ENCODE measurements at places on chromosomes 11 and 22.

GRCh38 chr11:66912361-66912760 is 45.8 kb downstream of the PC start:
- DNase-seq = no peak

GRCh38 chr22:41779929-41780505 is 20.5 kb upstream of the CCDC134 start:
- no peak for DNase-seq

DNA sequence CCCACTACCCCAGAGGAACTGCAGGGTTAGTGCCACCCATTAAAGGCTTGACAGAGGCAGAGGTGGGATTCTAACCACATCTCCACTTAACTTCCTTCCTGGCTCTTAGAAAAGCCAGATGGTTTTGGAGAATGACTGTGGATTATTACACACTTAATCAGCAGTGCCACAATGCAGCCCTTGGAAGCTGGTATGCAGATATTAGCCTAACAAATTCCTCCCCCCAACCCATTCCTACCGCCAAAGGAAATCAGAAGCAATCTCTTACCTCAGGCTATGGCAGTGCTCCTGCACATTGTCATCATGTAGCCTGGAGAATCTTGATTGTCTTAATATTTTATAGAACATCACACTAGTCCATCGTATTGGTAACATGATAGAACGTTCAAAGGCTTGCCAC is 23.2 kb upstream of the NRGN start:
- no peak for DNase-seq

DNA sequence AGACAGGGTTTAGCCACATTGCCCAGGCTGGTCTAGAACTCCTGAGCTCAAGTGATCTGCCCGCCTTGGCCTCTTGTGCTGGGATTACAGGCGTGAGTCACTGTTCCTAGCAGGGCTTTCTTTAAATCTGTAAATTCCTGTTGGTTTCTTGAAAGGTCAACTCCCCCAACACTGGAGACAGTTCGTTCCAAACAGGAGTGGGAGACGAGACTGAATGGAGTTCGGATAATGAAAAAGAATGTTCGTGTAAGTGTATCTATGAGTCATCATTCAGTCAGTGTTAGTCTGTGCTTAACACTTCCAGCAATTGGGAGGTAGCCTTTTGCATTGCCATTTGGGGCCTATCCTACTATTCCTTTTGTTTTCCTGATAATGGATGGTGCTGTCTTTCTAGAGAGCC is 10.0 kb upstream of the BACE1-AS start:
- DNase-seq = no peak

DNA sequence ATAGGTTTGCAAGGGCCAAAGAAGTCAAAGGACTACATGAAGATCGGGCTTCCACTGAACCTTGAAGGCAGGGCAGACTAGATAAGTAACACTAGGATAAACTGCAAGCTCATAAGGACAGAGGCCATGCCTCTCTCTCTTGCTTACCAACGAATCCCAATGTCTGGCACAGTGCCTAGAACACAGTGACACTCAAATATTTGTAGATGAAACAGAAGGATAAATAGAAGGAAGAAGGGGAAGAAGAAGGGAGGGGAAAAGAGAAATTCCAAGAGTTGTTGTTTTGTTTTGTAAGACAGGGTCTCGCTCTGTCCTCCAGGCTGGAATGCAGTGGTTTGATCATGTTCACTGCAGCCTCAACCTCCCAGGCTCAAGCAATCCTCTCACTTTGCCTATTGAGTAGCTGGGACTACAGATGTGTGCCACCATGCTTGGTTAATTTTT is 26.9 kb downstream of the SIK3 start:
- DNase-seq = no peak

- DNase-seq = no peak
These were observed 23.5 kb upstream of the SPTY2D1 start for GRCh38 chr11:18657673-18658072.

DNA sequence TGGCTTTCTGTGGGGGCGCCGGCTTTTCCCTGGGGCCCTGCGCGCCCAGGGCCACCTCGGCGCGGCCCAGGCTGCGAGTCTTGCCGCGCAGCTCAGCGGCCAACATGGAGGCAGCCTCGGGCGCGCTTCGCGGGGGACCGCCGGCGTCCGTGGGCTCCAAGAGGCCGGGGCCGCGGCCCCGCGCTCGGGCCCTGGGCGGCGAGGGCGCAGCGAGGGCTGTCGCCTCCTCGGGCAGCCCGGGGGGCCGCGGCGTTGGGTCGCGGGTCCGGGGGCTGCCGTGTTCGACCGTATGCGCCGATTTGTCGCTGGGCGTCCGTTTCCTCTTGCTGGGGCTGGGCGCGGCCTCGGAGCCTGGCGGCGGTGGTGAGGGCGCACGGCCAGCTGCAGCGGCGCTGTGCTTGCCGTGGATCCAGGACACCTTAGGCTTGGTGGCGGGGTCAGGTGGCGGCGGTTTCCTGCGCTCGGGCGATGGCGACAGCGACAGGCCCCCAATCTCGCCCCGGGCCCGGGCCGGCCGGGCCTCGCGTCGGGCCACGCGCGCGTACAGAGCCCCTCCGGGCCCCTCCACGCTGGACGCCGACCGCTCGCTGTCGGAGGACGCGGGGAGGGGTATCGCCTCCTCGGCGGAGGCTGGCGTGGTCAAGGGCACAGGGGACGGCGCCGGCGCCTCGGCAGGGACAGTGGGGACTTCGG is 11.9 kb downstream of the SCARF2 start:
- no peak for DNase-seq

DNA sequence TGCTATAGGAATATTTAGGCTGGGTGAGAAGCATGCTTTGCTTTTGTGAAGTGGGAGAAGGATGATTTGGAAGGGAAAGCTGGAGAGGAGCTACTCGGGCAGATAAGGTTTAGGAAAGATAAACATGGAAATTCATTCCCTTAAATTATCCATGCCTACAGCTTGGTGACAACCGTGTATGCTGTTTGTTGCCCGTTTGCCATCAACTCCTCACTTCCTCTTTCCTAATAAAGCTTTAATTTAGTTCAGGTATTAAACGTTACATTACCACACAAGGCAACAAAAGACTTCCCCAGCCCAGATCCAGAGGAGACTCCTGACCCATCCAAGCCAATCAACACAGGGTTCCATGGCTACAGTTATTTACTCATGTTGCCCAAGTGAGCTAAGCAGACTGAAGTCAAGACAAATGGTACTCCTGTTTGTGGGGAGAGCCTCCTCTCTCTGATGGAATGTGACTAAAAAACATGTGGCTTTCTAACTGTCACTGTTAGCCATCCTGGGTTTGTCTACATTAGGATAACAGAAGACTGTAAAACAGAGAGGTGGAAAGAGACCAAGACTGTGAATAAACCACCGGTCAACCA is 101.7 kb upstream of the GRAMD1B start:
- DNase-seq = no peak

- no peak for DNase-seq
These were observed 425.5 kb downstream of the BRD1 start for GRCh38 chr22:49402169-49402568.

- no peak for DNase-seq
These were observed 34.4 kb upstream of the SORL1-AS1 start for GRCh38 chr11:121487191-121487590.

DNA sequence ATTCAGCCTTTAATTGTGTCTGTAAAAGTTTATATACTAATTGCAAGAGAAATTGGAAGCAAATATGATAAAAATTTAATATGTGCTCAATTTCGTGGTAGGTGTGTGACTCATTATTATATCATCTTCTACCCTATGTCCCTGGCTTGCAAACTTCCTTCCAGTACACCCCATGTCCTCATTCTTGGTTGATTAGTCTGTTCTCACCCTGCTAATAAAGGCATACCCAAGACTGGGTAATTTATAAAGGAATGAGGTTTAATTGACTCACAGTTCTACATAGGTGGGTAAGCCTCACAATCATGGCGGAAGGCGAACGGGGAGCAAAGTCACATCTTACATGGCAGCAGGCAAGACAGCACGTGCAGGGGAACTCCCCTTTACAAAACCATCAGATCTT is 11.9 kb downstream of the MRGPRX3 start:
- DNase-seq = no peak

GRCh38 chr11:62882788-62883501 is 2.2 kb downstream of the SLC3A2 start:
- no peak for DNase-seq

DNA sequence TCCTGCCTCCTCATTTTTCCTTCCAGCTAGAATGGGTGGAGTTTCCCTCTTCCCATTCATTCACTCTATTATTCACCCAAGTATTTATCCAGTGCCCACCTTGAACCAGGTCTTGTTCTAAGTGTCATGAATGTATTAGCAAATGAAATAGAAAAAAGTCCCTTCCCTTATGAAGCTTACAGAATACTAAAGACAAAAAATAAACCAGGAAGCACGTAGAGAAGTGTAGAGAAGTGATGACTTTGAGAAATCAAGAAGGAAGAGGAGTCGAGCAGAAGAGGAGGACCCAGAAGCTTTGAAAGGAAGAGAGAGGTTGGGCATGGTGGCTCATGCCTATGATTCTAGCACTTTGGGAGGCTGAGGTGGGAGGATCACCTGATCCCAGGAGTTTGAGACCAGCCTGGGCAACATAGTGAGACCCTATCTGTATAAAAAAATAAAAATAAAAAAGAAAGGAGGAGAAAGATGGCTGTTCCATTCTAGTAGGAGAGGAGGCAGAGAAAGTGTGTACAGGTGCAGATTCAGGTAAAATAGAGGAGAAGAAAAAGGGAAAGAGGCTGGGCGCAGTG is 17.1 kb upstream of the SYVN1 start:
- no peak for DNase-seq

DNA sequence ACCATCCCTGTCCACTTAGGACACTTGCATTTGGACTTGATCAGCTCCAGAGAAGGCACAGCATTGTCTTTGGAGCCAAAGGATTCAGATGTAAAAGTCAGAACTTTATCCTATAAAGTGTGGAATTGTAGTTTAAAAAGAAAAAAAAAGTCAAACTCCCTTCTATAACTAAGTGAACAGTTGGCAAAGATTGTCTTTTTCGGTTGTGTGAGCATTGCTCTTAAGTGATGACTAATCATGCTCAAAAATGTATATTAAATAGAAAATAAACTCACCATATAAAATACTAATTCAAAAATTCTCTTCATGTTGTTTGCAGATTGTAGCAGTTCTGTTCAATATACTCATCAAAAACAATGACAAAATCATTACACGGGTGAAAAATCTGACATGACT is 93.8 kb downstream of the ETS1 start:
- no peak for DNase-seq

- DNase-seq = no peak
These were observed 18.1 kb downstream of the MADD start for GRCh38 chr11:47288066-47288465.

DNA sequence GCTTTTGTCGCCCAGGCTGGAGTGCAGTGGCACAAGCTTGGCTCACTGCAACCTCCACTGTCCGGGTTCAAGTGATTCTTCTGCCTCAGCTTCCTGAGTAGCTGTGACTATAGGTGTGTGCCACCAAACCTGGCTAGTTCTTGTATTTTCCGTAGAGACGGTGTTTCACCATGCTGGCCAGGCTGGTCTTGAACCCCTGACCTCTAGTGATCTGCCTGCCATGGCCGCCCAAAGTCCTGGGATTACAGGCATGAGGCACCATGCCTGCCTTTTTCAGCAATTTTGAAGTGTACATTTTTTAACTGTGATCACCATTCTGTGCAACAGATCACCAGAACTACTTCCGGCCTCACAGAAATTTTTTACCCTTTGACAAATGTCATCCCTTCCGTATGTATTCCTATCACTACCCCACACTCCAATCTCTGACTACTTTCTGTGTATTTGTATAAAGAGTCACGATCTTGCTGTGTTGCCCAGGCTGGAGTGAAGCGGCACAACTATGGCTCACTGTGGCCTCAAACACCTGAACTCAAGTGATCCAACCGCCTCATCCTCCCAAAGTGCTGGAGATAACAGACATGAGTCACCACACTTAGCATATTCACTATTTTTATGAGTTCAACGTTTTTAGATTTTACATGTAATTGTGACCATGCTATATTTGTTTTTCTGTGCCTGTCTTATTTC is 44.0 kb downstream of the XKR3 start:
- no peak for DNase-seq

DNA sequence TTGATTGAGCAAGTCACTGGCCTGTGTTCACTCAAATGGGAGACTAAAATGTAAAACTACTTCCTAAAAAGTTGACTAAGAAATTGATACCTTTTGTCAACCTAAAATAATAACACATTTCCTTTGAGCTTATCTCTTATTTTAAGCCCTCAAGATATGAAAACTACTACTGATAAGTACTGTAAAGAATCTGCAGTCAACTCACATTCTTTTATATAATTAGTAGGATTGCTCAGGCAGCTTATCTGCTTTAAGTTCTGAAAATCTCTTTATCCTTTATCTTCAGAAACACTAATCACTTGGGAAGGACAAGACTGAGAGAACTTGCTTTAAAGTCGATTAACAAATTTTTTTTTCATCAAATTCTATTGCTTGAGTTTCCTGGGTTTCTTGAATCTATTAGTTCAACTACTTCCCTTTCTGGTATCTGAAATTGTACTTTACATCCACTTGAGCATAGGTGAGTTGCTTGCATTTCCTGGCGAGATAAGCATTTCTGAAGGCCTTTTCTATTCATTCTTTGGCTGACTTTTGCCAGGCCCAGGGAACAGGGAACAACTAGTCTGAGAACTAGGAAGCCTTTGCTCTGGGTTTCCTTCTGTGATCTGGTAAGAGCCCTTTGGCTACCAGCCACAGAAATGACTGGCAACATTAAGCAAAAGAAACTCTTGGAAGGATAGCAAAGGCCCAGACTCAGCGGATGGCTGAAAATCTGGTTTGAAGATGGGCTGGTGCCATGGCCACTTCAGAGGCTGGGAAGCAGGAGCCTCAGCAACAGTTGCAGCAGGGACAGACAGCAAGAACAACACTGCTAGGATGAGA is 19.3 kb upstream of the CSRP3 start:
- DNase-seq = no peak

- no peak for DNase-seq
These were observed 5.2 kb downstream of the CRTAM start for GRCh38 chr11:122843281-122844141.

- no peak for DNase-seq
These were observed 101.7 kb upstream of the CD82 start for GRCh38 chr11:44463751-44464150.

- no peak for DNase-seq
These were observed 107.1 kb downstream of the BCR start for GRCh38 chr22:23287136-23288095.

GRCh38 chr11:61126256-61126655 is 24.0 kb downstream of the CD5 start:
- no peak for DNase-seq

DNA sequence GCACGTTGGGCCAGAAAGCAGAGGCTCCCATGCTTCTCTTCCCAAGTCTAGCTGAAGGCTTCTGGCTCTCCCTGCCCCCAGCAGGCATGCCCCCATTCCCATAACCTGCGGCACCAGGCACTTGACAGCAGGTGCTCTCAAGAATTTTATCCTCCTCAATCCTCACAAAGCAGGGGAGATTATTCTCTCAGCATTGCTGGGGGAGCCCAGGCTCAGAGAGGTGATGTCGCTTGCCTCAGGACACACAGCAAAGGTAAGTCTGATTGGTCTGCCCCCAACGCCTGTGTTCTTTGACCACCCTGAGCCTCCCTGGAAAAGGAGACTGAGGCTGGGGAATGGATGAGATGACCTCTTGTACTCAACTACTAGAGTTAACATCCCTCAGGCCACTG is 4.8 kb downstream of the TST start:
- DNase-seq = no peak
